ENCODE measurements at places on chromosomes 1 and 21.

- no peak for DNase-seq
Measured at GRCh38 chr21:46038871-46039397, 57.4 kb downstream of the COL6A1 start.

GRCh38 chr1:232813760-232814159, 8.5 kb downstream of the MAP10 start:
- no peak for DNase-seq

DNA sequence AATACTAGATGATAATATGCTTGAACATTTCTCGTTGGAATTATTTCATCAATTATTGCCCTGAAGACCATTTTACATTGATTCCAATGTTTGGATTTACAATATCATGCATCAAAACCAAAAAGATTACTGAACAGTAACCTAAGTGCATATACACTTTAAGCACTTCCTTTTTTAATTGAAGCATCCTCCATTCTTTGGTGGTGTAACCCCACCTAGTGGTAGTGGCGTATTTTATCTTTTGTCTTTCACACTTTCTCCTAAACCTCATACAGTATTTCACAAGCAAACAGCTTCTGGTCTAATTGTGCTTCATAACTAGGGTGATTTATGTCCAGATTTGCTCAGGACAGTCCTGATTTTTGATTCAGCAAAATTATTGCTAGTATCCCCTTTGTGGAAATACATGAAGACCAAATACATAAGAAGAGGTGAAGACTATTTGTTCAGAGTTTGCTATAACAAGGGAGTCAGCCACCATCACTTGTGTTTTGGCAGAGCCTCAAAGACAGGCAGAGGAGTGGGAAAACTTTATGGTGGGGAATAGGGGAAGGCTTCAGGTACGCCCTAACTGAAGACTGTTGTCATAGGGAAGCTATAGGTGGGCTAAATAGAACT, 3.4 kb upstream of the NVL start:
- no peak for DNase-seq

- no peak for DNase-seq
Measured at GRCh38 chr1:78543941-78544643, 53.3 kb downstream of the PTGFR start.

- DNase-seq = no peak
Measured at GRCh38 chr1:29502911-29503840, 266.9 kb downstream of the PTPRU start.

All from stimulated activated CD4-positive, alpha-beta T cell treated with anti-CD3 and anti-CD28 coated beads, Interleukin-1b, Interleukin-23, amount 100 ng/mL, for 4 hours (primary cell).